NCI-H446 (cell line): ENCODE measurements at places on chromosomes 2 and 18.

DNA sequence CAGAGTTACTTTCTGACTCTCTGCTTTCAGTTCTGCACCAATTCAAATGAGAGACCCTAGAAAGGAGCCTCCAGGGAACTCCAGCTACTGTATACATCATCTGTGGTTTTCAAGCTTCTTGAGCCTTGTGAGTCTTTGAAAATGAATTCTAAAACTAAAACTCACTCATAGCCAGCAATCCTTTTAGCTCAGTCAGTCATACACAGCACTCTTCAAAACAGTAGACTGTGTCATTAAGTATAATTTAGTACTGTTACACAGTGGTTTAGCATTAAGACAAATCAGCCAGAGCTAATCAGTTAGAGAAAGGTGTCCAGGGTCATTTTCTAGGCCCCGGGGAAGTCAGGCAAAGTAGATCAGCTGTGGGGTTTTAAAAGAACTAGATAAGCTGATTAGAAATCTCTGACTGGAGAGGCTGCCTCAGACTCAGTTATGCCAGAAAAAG lies 322.1 kb upstream of the THUMPD2 start:
- DNase-seq: no peak

- no peak for DNase-seq
Observed at GRCh38 chr18:27735117-27735516, 441.8 kb downstream of the CDH2 start.

- no peak for DNase-seq
Observed at GRCh38 chr2:42063431-42064171, 15.8 kb downstream of the PKDCC start.

DNA sequence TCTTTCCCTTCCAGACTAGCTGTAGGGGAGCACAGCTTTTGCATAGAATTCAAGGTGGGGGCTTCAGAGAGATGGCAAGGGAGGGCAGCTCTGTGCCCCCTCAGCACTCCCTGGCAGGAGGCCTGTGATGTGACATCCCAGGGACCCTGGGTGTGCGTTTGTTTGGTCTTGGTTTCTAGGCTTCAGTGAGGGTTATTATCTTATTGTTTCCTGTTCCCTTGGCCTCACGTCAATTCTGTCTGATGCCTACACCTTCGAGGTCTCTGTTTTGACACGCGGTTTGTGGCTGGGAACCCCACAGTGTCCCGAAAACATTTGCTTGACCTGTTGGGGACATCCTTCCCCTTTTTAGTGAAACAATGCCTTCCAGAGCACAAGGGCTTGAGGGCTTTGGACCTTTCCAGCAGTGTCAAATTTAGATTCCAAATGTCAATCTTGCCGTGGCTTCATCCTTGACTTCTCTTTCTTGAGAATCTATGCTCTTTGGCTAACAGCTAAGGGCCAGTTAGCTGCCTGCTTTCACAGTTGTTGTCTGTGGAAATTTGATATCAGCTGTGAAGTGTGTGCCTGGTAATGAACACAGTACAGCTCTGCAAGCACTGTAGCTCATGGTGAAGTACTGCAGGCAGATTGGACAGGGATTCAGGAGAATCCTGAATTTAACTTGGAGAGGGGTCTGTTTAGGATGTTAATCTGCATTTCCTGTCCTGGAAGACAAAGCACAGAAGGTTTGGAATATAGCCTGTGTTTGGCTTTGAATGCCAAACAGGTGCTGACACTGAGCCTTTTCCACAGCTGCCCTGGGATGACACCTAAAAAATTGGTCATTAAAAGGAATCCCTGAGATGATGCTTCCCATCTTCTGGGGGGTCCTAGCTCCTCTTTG lies 108.2 kb upstream of the CXCR4 start:
- DNase-seq: no peak

DNA sequence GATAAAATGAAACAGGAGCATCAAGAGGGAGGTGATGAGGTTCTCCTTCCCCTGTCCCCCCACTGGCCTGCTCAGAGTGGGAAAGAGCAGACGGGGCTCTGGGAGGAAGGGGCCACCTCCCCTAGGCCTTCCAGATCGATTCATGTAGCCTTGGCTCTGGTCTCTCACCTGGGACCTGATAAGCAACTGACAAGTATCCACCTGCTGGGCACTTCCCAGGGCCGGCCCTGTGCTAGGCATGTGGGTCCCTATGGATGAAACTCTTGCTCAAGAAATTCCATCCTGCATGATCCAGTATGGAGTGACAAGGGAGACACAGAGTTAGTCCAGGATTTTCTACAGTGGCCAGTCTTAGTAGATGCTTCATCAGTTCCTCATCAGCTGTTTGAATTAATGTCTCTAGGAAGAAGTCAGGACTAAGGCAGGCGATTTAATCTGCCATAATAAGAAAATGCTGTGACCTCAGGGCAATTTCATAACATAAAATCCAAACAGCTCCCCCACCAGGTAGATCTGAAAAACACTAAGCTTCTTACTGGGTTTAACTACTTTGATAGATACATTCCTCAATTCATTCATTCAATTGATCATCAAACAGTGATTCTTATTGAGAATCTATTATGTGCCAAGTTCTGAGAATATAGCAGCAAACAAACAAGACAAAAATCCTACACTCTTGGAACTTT lies 44.7 kb upstream of the ZFP36L2 start:
- DNase-seq: no peak

- no peak for DNase-seq
Observed at GRCh38 chr2:100745604-100746003, 74.3 kb upstream of the NPAS2 start.
